Small intestine (tissue), 16 donors: ENCODE measurements at places on chromosomes 1 and 21. TPM values are rescaled to one million over a fixed set of nuclear protein-coding genes. Genes with fewer than 3 reads are reported as not detected.

The LTN1 gene
- 5.4 TPM for polyA plus RNA-seq

GRCh38 chr1:34176830-34177603, at the start of gene C1orf94:
Gene C1orf94 (plus strand): TSS chr1:34176907. CDS start chr1:34177790, 883 bp downstream.
- H3K4me1 ChIP-seq, result no peaks in the 10 kb centered on the region
- H3K27me3 ChIP-seq, result peaks cover 10% of the 10 kb centered on the region
- no peak within 1 kb of the TSS for H3K27ac ChIP-seq
- no peaks in the 10 kb centered on the region for H3K36me3 ChIP-seq
- DNase-seq, result no peak
- H3K4me3 ChIP-seq, result no peak within 1 kb of the TSS

The ITPKB gene
- 3.0 TPM for polyA plus RNA-seq

DNA sequence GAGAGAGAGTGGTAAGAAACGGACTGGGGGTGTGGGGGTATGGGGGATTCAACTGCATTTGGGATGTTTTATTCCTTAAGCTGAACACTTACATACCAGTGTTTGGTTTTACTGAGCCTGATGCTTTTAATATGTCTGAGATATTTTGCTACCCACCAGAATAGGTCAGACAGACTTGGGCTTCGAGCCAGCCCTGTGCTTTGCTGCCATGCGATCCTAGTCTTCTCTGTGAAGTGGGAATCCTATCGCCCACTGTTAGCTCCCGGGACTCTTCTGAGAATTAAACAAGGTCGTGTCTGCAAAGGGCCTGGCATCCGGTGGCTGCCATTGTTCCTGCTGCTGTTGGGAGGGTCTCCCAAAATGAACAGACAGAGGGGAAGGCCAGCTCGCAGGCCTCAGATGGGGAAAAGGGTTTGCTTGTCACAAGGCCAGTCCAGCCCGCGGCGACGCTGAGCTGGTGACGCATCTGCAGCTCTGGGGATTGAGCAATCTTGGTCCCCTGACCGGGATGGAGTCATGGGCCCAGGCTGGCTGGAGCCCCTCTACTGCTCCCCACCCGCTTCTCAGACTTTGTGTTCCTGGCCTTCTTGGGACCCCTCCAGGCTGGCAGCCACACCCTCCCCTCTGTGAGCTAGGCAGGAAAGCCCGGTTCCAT, 26.9 kb upstream of the ECE1 start:
- no peaks in the 10 kb centered on the region for H3K36me3 ChIP-seq
- peaks cover 34% of the 10 kb centered on the region for H3K4me1 ChIP-seq
- no peak for DNase-seq

- H3K27ac ChIP-seq, result no peak overlapping the region
- no peak for DNase-seq
- no peaks in the 10 kb centered on the region for H3K27me3 ChIP-seq
- H3K4me3 ChIP-seq, result no peak overlapping the region
Observed at GRCh38 chr1:184433956-184434502, 47.2 kb downstream of the C1orf21 start.

The ADARB1 gene
- polyA plus RNA-seq, result 1.1 TPM
